ENCODE measurements at places on chromosomes 1 and 21.

GRCh38 chr1:77539519-77540142, 142.8 kb downstream of the ZZZ3 start:
- DNase-seq: no peak

DNA sequence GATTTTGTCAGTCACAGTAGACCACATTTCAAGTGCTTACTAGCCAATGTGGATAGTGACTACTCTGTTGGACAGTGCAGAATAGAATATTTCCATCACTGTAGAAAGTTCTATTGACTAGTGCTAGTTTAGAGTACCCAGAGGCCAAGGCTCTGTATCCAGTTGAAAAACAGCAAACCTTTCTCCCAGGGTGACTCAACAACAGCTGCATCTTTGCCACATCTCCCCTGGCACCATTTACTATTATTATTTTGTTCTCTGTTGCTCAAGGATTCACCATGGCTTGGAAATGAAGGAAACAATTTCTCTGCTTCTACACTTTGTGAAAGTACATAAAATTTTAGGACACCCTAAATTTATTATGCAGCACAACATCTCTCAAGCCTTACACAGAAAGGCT, 85.3 kb upstream of the WDR26 start:
- no peak for DNase-seq

GRCh38 chr1:15523104-15524020, 653 bp downstream of the CASP9 start:
- DNase-seq: no peak

- no peak for DNase-seq
Observed at GRCh38 chr1:247060771-247061170, 17.8 kb downstream of the ZNF670 start.

- DNase-seq: no peak
Observed at GRCh38 chr1:47030170-47030805, 6.8 kb downstream of the CYP4X1 start.

- no peak for DNase-seq
Observed at GRCh38 chr1:230066031-230066430, 1.0 kb upstream of the GALNT2 start.

DNA sequence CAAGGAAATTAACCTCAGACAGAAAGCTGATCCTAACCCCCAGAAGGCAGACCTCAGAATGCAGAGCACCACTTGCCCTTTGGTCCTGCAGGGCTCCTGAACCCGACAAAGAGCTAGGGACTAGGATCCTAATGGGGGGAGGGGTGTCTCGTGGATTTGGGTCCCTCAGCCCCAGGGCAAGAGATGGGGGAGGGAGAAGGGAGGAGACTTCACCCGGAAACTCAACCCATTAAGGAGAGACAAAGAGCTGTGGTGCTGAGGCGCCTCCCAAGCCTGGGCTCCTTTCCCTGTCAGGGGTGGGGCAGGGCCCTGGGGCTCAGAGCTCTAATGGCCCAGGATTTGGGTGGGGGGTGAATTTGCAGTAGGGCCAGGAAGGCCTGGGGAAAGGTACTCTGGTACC, 2.9 kb downstream of the NECTIN4 start:
- DNase-seq: no peak

- no peak for DNase-seq
Observed at GRCh38 chr1:211336775-211337174, 10.1 kb downstream of the TRAF5 start.

DNA sequence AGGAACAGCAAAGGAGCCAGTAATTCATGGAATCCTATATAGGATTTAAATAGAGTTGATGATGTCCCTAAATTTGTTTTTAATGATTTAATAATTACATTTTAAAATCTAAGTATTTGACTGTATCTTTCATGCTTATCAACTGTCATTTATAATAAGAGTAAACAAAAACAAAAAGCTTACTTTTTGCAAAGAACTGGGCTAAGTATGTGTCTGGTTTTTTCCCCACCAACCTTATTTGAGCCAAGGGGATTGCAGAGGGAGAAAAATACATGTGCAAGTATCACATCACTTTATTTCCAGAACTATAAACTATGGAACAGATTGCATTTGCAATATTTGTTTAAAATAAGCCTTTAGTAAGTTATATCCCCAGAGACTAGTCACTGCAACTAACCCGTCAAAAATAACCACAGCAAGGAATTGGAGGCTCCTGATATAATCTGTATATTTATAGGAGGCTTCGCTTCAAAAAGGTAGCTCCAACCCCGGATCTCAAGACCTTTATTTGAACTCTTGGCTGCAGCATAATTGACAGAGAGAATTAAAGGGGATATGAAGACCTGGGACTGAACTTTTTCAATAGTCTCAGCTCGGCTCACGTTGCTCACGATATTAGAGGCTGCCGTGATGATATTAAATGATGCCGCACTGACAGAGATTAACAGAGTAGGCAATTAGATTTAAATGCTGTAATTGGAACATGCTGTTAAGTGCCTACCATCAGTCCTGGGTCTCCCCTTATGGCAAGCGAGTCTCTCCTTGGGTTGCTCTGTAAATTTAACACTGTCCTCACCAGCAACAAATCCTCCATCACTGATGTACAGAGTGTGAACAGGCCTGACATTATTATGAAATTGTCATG, 329.1 kb upstream of the NFIA start:
- no peak for DNase-seq

- DNase-seq: no peak
Observed at GRCh38 chr1:62058956-62059355, 135.7 kb upstream of the L1TD1 start.

- no peak for DNase-seq
Observed at GRCh38 chr1:39427374-39427773, 64.1 kb upstream of the BMP8A start.

- DNase-seq: no peak
Observed at GRCh38 chr21:16406355-16406754, 676.6 kb downstream of the USP25 start.
